ENCODE measurements at places on chromosomes 16 and 17.

DNA sequence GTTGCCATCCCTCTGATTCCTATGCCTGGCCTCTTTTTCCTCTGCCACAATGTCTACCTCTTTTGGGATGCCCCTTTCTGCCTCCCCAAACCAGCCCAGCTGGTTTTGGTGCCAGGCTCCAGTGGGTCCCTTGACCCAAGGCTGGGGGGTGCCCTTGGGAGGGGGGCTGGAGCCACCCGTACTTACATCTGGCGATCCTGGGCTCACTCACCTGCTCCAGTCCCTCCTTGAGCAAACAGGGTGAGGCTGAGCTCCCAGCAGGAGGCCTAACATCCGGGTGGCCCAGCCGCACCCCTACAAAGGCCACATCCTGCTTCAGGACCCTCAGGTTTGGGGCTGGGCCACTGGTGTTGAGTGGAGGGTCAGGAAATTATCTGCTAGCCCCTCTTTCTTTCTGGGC lies 1.2 kb downstream of the ERN2 start:
- DNase-seq: no peak

DNA sequence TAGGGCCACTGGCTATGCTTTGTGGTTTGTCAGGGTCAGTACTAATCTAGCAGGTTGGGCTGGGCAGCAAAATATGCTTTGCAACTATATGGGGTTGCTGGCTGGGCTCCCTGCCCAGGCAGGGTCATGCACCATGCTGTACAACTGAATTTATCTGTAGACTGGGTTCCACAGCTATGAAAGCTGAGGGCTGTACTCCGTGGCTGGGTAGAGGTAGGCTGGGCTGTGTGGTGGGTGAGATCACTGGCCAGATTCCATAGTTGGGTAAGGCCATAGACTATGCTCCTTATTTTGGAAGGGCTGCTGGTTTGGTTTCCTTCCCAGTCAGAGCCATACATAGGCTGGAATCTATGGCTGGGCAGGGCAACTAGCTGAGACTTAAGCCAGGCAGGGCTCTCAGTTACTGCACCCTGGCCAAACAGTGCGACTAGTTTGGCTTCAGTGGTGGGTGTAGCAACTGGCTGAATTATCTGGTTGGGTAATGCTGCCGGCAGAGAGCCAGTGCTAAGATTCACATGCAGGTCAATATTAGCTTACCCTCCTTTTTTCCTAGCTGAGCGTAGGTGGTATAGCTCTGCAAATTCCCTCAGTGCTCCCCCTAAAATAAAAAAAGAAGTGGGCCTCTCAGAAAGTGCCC lies 769.1 kb upstream of the CDH8 start:
- no peak for DNase-seq

- no peak for DNase-seq
These were observed 10.7 kb downstream of the SPNS2 start for GRCh38 chr17:4509401-4509800.

GRCh38 chr17:60390186-60390585 lies 1.7 kb downstream of the USP32 start:
- no peak for DNase-seq

- DNase-seq: no peak
These were observed 28.4 kb downstream of the PLXDC1 start for GRCh38 chr17:39122991-39123390.

DNA sequence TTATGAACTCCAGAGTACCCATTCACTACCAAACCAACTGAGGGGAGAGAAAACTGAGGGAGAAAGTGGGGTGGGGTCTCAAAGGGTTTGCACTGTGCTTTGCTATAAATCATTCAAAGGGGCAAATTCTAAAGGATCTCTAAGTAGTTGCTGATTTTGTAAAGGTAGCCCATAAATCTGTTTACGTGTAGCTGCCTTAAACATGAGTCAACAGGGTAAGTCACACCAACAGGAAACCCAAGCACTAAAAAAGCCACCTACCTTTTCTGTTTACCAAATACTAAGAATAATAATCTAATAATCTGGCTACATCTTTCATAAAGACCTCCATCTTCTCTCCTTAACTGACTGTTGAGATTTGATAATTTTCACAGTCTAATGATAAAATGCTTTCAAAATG lies 8.4 kb upstream of the HSBP1 start:
- DNase-seq: no peak

- no peak for DNase-seq
These were observed 21.1 kb downstream of the KCTD19 start for GRCh38 chr16:67305216-67306071.

- peak; percentile 81 for DNase-seq
These were observed 63.1 kb downstream of the MYO18A start for GRCh38 chr17:29116804-29117753.

GRCh38 chr16:84918006-84918909 lies 93.1 kb downstream of the ZDHHC7 start:
- no peak for DNase-seq

- DNase-seq: no peak
These were observed 1796.4 kb downstream of the TP53TG3F start for GRCh38 chr16:35255816-35256215.

DNA sequence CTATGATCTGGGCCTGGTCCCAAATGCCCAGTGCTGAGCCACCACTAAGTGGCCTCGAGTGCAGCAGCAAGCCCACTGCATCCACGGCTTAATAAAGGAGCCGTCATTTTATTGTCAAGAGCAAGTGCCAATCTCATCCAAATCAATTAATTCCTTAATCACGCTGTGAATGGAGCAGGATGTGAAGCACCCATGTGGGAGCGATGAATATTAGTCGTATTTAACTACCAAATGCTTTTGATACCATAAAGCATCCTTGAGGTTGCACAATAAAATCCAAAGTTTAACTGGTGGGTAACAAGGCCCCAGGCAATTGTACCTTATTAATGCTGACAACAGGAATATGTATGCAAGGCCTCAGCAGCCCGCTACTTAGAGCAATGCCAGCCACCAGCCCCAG lies 226.0 kb upstream of the C16orf82 start:
- DNase-seq: no peak

- DNase-seq: peak; percentile 45
These were observed 96.9 kb downstream of the RAB11FIP4 start for GRCh38 chr17:31488264-31488981.

DNA sequence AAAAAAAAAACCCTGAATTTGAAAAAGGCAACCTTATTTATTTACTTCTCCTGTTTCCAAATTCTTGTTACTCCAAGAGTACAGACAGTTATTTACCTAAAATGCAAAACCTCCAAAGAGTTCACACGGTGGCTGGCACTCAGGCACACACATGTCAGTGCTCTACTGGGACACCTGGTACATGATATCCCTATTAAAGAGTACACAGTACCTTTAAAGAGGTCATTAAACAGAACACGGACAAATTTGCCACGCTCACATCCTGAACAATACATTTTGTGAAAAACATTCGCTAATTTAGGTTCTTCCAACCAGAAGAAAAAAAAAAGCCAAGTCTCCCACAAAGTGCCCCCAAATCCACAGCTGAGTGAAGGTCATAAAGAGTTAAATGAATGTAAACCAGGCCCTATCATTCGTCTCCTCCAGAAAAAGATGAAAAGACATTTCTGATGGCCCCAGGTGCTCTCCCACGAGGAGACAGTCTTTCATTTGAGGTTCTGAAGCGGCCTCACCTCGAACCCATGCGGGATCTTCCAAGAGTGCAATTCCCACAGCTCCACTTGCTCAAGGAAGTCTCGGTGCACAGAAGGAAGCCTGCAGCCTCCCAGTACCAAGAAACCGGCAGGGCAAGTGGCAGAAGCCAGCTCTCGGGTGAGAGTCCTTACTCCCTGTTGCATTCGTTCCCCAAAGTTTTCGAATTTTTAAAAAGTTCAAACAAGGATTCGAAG lies 993 bp downstream of the ERN1 start:
- peak; percentile 49 for DNase-seq

- peak; percentile 55 for DNase-seq
These were observed 1.9 kb upstream of the TBC1D10B start for GRCh38 chr16:30372038-30372712.

GRCh38 chr17:72422204-72422504 lies 301.3 kb downstream of the SOX9 start:
- DNase-seq: no peak

- DNase-seq: no peak
These were observed 60.1 kb upstream of the MED9 start for GRCh38 chr17:17416400-17417360.

DNA sequence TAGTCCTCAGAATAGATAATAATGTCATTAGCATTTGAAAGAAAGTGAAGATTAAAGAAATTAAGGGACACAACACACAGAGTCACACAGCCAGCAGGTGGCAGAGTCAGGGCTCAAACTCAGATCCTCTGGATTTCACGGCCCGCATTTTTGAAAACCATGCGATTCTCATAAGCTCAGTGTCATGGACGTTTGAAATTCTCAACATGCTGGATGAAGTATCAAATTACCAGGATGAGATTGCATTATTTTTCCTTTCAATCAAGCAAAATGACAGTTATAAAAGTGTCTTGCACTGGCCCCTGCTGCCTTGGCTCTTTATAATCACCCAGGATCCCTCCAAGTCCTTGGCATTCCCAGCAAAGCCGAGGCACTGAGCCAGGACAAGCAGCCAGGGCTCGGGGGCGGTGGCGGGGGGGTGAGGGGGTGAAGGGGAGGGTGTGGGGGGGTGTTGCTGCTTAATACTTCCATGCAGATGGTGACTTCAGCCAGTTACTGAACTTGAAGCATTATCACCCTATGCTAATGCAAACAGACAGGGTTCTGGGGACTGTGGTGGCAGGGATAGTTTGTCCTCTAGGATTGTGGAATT lies 6.6 kb upstream of the BMERB1 start:
- peak; percentile 81 for DNase-seq

DNA sequence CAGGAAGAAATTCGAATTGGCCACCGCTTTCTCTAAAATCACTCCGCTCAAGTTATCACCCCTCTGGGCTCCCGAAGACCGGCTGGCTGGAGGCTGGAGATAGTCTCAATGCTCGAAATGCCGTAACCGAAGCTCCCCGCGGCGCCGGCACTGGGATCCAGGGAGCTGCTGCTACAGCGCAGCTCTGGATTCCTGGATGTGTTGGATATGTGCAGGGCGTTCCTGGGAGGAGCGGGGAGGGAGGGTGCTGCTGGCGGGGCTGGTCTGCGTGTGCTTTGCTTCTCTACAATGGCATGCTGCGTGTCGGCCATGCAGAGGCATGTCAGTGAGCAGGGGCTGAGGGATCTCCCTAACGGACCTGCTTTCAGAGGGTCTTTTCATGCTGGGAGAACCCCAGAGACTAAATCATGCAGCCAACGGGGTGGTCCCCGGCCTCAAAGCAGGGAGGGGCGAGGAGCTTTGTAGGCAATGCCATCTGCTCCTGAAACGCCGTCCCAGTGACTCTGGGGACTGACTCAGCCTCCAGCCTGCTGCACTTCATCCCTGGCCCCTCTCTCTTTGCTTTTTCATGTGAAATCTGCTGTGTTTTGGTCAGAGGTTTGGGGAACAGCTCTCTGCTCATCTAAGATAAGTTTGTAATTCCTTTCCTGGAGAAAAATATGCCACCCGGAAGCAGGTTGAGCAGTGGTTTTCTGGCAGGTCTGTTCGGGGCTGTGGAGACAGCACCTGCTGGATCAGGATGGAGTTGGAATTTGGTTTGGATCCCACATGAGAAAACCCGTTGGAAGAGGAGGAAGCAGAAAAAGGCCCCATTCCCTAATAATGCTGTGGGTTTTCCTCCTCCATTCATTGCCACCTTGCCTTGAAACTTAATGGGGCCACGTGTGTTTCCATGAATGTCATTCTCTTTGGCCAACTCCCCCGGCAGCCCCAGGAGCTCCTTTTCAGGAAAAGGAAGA lies 311.4 kb downstream of the SEC14L1 start:
- DNase-seq: peak; percentile 85

DNA sequence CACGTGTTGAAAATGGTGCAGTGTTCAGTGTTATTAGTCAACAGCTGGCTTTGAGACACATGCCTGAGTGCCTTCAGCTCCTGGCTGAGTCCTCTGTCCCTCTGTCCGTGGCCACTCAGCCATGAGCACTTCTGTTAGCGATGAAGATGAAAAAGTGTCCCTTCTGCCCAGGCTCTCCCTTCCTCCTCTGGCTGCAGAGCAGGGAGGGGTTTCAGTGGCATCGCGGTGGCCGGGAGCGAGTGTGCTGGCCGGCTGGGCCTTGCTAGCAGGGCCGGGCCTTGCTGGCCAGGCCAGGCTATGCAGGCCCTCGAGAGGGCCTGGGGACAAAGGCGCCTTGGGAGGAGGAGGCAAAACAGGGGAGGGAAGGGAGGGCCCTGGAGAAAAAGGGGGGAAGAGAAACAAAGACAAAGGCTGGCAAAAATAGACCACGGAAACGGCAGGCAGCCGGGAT lies 47.7 kb downstream of the CMIP start:
- DNase-seq: no peak

GRCh38 chr16:58020628-58021521 lies 4.7 kb upstream of the MMP15 start:
- DNase-seq: peak; percentile 82

DNA sequence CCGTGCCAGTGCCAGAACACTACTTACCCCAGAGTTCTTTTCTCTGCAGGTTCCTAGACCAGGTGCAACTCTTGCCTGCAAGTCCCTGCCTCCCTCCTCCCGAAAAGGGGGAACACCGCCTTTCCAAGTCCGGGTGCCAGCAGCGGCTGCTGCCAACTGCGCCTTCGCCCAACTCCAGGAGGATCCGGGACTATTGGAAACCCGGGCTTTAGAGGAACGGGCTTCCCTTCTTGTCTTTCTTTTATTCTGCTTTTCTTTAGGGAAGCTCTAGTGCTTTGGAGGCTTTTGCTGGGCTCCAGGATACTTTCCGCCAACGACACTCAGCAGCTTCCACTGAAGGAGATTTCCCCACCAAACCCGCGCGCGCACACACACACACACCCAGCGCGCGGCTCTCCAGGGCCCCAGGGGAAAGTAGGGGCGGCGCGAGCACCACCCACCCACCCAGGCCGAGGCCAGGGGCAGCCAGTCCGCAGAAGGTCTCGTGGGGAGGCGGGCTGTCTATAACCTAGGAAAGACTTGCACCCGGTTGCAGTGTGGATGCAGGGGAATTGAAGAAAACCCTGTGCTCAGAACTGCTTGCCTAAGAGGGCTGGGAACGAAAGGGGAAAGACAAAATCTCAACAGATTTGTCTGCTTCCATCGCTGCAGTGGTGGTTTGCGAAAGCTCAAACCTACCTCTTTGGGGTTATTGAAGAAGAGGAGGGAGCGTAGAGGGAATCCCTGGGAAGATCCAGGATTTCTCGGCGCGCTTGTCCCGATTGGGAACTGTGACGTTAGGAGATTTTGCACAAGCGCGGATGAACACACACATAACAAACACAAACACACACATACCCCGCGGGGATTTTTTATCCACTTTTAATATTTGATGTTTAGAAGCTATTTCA lies 977 bp upstream of the CA10 start:
- no peak for DNase-seq

GRCh38 chr16:15545544-15545943 lies 97.4 kb downstream of the MARF1 start:
- no peak for DNase-seq

- no peak for DNase-seq
These were observed 3.2 kb downstream of the MED31 start for GRCh38 chr17:6648181-6648580.

Measured in right forelimb (tissue), 1 donor.